ENCODE measurements at places on chromosomes 3 and 15.

DNA sequence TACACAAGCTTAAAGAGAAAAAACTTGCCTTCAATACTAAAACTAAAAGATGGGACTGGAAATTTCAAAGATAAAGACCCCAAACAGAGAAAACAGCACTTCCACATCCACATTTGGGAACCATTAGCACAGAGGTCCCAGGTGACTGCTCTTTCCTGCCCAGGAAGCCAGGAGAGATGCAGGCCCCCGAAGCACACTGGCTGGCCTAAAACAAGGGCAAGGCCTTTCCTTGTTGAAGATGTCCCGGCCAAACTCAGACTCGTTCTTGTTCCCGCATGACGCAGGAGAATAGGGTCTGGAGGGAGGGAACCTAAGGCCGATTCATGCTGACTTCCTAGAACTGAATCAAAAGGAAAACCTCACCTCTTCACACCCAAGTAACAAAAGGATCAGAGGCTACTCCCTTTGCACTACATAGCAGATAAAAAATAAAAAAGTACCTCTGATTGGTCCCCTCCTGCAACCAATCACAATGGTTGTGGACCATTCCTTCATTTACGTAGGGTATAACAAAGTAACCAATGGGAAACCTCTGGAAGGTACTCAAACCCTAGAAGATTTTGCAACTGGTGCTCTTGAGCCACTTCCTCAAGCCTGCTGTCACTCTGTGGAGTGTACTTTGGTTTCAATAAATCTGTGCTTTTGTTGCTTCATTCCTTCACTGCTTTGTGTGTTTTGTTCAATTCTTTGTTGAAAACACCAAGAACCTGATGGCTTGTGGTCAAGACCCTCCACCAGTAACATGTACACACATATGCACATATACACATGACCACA is 48.7 kb downstream of the EFCAB12 start:
- DNase-seq, result no peak

GRCh38 chr3:12569836-12570235 is 12.9 kb downstream of the MKRN2 start:
- DNase-seq, result no peak

DNA sequence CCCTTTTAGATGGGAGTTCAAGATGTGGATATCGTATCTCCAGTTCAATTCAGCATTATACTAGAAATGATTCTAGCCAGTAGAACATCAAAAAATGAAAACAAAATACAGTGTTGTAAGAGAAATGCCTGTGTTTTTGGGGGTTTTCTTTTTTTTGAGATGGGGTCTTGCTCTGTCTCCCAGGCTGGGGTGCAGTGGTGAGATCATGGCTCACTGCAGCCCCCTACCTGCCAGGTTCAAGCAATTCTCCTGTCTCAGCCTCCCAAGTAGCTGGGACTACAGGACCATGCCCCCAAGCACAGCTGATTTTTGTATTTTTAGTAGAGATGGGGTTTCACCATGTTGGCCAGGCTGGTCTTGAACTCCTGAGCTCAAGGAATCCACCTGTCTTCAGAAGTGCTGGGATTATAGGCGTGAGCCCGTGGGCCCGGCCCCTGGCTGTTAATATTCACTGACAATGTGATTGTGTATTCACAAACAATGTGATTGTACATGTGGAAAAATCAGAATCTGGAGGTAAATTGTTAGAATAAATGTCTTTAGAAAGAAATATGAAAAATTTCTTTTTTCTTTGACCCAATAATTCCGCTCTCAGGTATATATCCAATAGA is 59.0 kb downstream of the ARIH1 start:
- DNase-seq, result peak; percentile 3

GRCh38 chr3:181824961-181825360 is 113.2 kb downstream of the SOX2 start:
- DNase-seq, result no peak

GRCh38 chr3:31973837-31974236 is 7.2 kb downstream of the OSBPL10 start:
- no peak for DNase-seq

- DNase-seq, result no peak
Observed at GRCh38 chr3:161187046-161187445, 34.1 kb upstream of the NMD3 start.

DNA sequence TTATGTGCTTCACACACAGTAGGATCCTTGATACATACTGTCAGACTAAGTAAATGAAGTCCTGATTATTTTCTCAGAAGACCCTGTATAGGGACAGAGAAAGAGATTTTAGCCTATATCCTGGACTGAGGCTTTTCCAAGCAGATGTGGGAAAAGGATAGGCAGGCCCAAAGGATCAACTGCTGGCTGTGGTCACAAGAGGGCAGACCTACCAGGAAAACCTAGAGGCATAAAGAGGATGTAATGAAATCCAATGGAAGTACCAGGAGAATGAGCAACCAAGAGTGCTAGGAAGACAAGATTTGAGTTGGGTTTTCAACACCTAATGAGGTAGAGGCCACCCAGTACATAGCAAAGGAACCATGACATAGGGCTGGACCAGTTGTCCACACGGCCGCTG is 23.1 kb downstream of the DCLK3 start:
- DNase-seq, result no peak

DNA sequence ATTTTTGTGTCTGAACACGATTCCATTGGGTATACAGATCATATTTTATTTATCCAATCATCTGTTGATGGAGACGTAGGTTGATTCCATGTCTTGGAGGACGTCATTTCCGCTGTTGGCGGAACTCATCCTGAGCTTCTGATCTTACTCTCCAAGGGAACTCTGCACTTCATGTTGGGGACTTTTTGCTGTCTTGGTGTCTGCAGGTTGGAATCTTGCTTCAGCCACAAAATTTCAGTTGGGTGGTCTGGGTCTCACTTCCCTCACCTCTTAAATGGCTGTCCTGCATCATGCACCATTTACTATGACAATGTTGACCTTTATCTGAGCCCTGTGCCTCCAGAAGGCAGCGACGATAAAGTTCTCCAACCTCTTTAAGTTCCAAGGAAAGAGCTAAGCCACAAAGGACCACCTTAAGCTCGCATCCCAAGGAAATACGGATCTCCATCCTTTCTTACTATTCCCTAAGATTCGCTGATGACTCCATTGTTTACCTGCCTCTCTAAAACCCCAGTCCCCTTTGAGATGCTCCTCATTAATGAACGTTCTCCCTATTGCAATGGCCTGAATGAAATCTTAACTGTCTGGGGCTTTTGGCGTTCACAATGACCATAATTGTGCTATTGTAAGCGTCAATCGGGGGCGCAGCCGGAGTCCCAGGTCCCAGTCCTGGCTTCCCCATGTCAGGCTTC is 23.1 kb upstream of the RNU6-1 start:
- DNase-seq, result no peak

- DNase-seq, result no peak
Observed at GRCh38 chr3:117762621-117763037, 1053.0 kb downstream of the TUSC7 start.

- peak; percentile 70 for DNase-seq
Observed at GRCh38 chr3:124928333-124929202, 6.0 kb downstream of the MUC13 start.

Measured in fibroblast of skin of right biceps (primary cell).